Left ventricle myocardium superior (tissue), 1 donor: ENCODE measurements at places on chromosomes 6 and 20. TPM values are rescaled to one million over a fixed set of nuclear protein-coding genes. Genes with fewer than 3 reads are reported as not detected.

DNA sequence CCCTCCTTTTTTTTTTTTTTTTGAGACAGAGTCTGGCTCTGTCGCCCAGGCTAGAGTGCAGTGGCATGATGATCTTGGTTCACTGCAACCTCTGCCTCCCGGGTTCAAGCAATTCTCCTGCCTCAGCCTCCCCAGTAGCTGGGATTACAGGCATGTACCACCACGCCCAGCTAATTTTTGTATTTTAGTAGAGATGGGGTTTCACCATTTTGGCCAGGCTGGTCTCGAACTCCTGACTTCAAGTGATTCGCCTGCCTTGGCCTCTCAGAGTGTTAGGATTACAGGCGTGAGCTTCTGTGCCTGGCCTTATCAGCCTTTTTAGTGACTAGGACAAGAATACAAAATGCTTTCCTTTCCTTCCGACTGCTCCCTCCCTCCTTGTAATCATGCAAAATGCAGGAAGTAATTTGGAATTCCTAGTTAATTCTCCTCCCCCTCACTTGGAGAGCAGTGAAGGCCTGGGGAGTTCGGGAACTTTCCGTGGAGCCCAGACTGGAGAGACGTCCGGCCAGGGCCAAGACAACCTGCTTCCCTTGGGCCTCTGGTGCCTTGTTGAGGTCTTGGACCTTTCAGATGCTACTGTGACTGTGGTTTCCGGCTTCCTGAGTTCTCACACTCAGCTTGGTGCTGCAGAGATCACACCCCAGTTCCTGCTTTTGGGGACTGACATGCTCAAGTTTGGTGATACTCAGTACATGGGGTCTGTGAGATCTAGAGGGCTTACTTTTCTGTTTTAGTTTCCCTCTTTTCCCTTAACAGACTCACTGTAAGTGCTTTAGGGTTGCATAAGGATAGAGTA lies 3.9 kb upstream of the PHF20 start:
- peak; percentile 71 for DNase-seq

DNA sequence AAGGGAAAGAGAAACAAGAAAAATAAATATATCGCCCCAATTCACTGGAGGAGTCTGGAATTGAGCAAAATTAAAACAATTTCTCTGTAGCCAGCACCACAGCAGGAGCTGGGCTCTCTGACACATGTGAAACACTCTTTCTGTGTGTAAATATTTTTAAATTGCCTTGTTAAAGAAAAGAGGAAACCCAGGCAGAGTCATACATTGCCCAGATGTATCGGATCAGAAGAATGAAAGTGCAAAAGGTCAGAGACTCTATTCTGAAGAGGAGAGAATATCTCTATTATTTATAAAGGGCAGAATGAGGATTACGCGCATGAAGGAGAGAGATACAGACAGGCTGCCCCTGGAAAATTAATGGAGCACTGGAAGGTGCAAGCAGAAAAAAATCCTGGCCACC lies 127.0 kb upstream of the MAN1A1 start:
- DNase-seq, result no peak

GRCh38 chr20:31569163-31570020 lies 35.7 kb upstream of the ID1 start:
- DNase-seq, result peak; percentile 65

DNA sequence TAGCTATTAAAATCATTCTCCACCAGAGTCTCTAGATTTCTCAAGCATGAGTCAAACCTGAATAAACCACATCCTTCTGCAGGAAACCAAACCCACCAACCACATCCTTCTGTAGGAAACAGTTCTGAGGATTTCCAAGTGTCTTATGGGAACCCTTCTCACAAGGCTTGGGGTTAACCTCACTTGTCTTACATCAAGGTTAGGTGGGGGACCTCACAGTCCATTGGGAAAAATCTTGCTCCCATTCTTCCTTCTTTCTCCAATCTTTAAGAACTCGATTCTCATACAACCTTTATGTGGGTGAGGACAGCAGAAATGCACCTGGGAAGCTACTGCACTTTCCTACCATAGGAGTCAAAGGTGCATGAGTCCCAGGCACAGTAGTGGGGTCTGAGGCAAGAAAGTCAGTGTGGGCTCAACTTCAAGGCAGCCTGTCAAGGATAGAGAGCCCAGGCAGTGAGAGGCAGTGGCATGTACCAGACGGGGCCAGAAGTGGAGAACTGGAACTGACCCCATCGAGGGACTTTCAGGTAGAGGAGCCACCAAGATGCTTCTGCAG lies 114.5 kb downstream of the SLC22A3 start:
- no peak for DNase-seq

DNA sequence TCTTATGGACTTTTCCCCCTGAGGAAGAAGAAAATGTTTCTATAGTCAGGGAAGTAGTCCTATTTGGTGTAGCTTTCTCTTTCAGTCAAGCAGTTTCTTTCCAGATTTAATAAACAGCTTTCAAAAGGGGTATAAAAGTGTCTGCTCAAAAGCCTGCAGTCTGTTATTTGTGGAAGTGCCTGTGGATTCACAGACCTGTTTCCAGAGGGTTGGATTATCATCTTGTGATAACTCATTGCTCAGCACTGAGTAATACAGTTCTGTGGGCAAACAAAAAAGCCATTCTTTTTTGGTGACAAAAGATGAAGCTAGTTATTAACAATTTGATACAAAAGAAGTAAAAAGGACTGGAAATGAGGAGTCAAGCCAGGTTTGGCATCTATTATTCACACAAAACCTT lies 358.2 kb upstream of the ID4 start:
- no peak for DNase-seq

GRCh38 chr6:87257565-87257964 lies 64.8 kb upstream of the SMIM8 start:
- no peak for DNase-seq

NKAIN2 gene
- 0.20 TPM for total RNA-seq

DNA sequence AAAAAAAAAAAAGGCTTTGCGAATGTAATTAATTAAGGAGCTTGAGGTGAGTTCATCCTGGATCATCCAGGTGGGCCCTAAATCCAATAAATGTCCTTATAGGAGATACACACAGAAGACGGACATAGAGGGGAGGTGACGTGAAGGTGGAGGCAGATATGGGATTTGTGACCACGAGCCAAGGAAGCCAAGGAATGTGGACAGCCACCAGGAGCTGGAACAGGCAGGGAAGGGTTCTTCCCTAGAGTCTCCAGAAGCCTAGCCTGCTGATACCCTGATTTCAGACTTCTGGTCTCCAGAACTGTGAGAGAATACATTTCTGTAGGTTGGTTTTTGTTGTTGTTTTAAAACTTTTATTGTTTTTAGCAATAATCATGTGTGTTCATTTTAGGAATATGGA lies 6.7 kb upstream of the ATRN start:
- DNase-seq, result no peak

GRCh38 chr20:60883496-60883895 lies 368.6 kb upstream of the CDH4 start:
- DNase-seq, result no peak

DNA sequence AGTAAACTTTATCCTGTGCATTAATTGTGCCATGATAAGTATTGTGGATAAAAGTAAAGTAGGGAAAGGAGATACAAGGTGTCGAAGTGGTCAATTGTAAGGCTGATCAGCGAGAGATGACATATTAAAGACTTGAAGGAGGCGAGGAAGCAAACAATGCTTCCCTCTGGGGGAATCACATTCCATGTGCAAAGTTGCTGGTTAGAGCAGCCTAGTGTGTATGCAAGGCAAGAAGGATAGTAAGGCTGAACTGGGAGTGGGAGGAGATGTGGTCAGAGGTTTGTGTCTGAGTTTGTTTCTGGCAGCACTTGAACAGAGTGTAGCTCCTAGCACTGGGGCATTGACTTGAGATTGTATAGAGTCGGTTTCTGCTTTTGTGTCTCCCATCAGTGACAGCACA lies 122.9 kb downstream of the SLC35F1 start:
- no peak for DNase-seq

SMLR1 gene
- total RNA-seq, result not detected

GRCh38 chr6:18985061-18985460 lies 597.9 kb downstream of the RNF144B start:
- DNase-seq, result no peak

PTK7 gene
- 2.1 TPM for total RNA-seq

DNA sequence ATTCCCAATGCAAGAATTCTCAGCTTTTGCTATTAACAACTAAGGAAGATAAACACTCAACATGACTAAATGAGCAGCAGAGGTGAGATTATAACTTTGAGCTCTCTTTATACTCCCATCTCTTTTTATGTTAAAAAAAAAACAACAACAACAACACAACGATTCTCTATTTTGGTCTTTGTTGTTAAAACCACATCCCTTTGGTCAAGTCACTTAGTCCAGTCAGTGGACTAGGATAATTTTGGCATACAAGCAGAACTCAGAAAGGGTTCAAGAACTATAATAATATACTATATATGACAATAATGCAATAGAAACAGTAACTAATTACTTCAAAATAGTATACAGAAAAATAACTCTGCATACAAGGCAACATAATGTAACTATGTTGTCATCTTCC lies 312.4 kb downstream of the RNGTT start:
- DNase-seq, result no peak

PTGIS gene
- 24.0 TPM for total RNA-seq

BTN1A1 gene
- total RNA-seq, result not detected

GPR6 gene
- not detected for total RNA-seq
